ENCODE measurements at places on chromosomes 6 and 20.
A peak's percentile ranks its signal among the peaks of the same experiment; 100 is the strongest.

DNA sequence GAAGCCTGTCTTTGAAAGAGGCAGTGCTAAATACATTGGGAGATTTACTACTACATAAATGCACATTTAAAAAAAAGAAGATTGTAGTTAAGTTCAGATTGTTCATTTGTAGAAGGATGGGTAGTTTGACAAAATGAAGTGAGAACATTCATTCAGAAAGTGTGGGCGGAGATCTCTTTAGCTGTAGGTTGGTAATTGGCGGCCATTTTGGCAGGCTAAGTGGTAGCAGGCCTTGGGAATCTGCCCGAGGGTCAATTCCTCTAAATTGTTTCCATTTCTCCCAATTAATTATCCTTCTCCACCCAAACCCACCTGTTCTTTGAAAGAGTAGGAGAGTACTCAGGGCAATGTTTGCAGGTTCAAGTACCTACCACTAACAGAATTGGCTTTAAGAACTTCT lies 17.9 kb downstream of the SOX4 start:
- DNase-seq, result no peak

DNA sequence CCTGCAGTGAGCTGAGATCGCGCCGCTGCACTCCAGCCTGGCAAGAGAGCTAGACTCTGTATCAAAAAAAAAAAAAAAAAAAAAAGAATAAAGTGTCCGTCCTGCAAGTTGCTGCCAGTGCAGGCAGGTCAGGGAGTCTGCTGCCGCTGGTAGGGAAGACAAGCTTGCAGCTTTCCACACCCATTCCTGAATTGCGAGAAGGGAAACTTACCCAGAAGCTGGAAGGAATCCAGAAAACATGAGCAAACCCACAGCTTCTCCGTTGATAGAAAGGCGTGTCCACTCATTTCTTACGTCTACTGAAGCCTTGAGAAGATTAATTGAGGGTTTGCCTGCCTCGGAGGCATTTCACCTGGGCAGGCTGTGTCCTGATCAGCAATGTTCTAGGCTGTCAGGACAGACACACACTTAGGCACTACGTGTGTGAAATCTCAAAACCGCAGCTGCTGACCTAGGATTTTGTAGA lies 61.6 kb upstream of the DSP start:
- DNase-seq, result no peak

DNA sequence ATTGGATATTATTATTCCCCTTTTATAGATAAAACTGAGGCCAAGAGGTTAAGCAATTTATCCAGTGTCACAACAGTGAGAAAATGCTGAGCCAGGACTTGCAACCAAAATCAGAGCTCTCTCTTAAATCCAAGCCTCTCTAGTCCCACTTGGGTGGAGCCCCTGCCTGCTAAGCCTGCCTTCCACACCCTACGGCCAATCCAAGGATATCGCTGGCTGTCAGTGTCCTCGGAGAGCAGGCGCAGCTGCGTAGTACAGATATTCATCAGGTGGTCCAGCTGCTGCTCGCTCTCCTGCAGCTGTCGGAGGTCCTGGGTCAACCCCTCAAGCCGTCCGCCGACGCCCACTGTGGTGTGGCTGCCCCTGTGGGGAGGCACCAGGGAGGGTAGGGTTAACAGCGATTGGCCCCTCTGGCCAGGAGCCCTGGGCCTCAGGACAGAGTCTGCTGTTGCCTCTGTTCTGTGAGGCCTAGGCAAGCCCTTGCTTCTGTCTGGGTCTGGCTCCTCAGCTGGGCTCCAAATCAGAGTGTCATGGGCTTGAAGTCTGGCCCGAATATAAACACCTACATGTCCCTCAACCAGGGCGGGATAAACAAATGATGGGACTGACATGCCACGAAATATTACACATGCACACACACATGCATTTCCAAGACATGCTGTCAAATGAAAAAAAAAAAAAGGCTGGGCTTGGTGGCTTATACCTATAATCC lies 3.9 kb upstream of the NECAB3 start:
- no peak for DNase-seq

GRCh38 chr6:5095236-5095635 lies 10.1 kb downstream of the PPP1R3G start:
- peak; percentile 37 for DNase-seq

DNA sequence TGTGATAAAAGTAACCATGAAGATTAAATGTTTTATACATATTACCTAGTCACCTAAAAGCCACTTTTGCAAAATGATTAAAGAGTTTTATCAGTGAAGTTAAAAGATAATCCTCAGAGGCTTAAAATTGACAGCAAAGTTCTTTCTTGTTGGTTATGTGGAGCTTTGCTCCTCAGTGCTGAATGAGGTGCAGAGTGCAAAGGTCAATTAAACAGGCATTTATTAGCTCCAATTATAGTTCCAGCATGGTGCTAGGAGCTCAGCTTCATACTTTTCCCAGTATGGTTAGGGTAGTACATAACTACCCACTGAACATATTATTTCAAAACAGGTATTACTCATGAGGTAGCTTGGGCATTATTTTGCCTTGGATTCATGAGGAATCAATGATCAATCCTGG lies 414.0 kb upstream of the RUNX2 start:
- DNase-seq, result no peak

DNA sequence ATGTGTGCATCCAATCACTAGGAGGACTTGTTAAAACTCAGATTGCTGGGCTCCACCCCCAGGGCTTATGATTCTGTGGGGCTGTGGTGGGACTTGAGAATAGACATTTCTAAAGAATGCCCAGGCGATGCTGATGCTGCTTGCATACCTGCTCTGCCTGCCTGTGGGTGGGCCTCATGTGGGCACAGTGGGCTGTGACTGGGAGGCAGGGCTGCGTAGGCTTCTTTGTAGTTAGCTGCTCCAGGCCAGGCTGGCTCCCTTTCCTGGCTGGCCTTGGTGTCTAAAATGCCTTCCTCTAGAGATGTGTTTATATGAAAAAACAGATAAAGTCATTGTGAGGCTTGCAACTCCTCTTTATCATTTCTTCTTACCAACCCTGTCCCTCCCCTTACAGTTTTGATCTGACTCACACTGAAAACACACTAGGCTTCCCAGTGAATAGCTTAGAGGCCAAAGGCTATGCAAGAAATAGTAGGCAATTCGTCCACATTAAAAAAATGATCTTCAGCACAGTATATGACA lies 495.5 kb upstream of the MAP3K7 start:
- no peak for DNase-seq

- no peak for DNase-seq
These were observed 20.2 kb upstream of the TTK start for GRCh38 chr6:79984261-79984660.

DNA sequence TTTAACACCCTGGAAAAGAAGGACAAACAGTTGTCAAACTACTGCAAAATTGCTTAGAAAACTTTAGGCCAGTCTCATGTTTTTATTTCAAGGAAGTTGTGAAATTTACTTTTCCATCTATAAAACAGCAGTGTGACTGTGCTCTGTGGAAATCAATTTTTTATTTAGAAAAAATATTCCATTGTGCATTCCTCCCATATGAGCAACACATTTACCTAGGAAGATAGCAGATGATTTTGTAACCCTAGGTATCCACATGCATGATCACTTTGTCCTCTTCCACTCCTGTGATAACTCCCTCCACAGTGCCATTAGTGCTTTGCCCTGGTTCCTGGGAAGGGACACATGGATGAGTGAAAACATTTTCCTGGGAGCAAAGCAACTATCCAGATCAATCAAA lies 70.0 kb upstream of the SHLD1 start:
- no peak for DNase-seq

DNA sequence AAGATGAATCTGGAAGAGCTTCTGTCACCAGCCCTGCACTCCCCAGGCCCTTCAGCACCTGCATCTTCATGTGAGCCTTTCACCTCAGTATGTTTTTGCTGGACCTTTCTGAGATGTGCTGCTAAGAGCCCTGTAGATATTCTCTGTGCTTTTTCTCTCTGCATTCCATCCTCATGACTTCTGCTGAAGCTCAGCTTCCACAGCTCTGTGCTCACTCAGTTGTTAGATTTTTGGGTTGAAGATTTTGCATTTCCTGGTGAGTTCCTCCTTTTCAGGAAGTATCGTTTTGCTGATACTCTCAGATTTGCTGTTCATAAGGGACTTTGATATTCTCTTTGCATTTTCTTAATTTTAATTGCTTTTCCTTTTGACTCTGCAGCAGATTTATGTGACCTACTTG lies 18.3 kb downstream of the KIAA1586 start:
- no peak for DNase-seq

DNA sequence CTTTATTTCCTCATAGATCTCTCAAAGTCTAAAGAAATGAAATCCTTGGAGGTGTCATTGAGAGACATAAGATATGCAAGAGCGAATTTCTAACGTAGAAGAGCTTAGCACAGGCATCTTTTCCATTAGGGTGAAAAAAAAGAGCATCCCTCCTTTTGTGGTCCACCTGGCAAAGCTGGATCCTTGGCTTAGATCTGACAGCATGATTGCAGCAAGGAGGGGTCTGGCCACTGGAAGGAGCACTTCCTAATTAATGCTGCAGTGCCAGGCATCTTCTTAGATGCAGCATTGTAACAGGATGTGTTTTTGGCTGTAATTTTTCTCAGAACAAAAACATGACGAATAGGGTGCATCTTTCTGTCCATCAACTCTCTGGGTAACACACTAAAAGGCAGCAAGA lies 60.1 kb upstream of the TFAP2D start:
- no peak for DNase-seq

DNA sequence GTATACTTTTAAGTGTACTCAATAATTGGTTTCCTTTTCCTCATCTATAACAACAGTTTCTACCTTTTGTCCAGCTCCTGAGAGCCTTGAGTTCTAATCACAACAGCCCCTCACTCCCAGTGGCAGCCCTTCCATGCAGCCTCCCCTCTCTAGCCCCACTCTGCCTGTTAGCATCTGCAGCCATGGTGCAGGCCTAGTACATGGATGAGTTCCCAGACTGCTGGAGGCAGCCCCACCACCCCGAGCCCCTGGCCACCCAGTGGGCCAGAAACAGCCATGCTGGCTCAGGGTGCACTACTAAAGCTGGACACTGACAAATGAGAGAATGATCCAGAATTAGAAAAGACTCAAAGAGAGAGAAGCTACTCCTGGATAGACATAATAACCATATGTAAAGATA lies 9.7 kb upstream of the LPIN3 start:
- DNase-seq, result no peak

DNA sequence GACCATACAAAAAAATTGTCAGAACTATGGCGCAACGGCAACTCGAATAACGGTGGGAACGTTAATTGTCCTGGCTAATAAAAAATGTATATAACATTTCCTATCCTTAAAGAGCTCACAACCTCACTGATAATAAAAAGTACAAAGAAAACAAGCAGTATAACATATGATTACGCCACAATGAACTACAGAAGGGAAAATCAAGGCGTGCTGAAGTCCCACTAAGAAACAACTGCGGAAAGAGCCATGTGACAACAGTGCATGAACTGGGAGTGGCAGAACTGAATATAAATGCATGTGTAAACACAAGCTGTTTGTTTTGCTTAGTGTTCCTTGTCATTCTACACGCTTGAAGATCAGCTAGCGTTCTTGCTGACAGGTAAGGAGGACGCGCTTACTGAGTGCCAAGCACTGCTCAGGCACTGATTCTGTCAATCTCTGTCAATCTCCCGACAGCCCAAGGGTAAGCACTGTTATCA lies 466 bp upstream of the PSMB1 start:
- DNase-seq, result no peak

DNA sequence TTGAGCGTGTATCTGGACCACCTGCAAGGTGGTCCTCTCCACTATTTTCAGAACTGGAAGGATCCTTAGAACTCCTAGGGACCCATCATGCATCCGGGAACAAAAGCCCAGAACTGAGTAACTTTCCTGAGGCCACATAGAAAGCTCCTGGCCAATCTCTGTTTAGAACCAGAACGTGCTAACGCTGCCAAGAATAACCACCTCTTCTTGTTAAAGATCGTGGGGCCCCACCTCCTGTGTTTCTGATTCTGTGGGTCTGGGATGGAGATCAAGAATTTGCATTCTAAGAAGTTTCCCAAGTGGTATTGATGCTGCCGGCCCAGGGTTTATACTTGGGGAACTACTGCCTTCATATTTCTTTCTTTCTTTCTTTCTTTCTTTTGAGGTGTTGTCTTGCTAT lies 13.3 kb downstream of the CD40 start:
- no peak for DNase-seq

- DNase-seq, result peak; percentile 81
These were observed 2.9 kb downstream of the RXRB start for GRCh38 chr6:33197431-33198048.

DNA sequence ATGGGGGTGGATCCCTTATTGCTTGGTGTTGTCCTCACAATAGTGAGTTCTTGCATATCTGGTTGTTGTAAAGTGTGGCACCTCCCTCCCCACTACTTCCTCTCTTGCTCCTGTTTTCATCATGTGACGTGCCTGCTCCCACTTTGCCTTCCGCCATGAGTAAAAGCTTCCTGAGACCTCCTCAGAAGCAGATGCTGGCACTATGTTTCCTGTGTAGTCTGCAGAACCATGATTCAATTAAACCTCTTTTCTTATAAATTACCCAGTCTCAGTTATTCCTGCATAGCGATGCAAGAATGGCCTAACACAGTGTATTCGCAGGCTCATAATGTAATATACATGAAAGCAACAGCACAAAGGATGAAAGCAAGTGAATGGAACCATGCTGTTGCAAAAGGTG lies 28.4 kb upstream of the ANKRD60 start:
- no peak for DNase-seq

- no peak for DNase-seq
These were observed 65.2 kb downstream of the TRAM2 start for GRCh38 chr6:52511572-52512151.

DNA sequence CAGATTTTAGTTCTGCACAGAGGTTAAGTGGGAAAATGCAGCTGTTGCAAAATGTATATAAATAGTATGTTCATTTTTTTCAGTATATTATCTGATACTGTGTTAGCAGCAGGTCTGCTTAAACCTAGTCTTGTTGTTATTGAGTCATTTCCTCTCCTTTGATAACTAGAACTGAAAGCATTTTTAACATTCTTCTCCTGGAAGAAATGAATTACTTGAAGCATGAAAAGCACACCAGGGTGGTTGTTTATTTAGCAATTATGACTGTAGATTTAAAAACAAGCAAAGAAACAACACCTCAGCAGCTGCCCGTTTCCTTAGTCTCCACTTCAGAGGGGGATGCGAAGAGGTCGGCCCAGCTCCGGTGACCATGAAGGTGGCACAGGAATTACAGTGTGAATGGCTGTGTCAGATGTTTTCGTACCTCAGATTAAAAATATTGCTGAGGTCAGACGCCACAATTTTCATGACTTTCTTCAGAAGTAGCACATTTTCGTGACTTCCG lies 53.5 kb downstream of the GOPC start:
- DNase-seq, result no peak

DNA sequence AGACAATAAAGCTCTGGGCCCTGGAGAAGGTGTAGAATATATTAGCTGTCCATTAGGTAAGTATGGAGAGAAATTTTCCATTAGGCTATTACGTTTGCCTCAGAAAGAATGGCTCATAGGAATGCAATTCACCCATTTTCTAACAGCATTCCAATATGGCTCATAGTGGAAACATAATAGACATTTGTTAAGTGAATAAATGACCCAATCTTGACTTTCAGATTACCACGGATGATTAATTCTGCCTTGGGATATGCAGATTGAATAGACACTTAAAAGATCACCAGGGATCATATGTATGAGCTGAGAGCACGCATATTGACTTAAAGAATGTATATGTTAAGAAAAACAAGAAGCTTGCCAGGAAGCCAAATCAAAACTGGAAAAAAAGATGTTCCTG lies 209.1 kb upstream of the CDYL start:
- no peak for DNase-seq
